ENCODE measurements at places on chromosomes 3 and 15.

GRCh38 chr15:26126070-26126469, 262.9 kb upstream of the ATP10A start:
- ATAC-seq: no peak

DNA sequence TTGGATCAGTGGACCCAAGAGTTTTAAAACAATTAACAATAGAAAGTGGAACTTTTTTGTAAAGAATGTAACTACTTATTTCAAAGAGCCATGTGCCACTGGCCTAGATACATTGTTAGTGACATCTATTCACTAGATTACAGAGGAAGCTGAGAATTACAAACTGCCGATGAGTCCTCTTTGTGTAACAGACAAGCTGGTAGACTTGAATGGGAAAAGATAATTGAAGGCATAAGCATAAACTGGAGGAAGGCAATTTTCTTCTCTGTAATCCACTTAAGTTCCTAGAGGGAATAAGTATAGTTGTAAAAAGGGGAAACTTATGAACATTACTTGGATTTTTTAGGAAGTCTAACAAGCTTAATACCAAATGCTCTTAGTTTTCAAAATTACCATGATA, 15.1 kb downstream of the THUMPD3 start:
- ATAC-seq: no peak

DNA sequence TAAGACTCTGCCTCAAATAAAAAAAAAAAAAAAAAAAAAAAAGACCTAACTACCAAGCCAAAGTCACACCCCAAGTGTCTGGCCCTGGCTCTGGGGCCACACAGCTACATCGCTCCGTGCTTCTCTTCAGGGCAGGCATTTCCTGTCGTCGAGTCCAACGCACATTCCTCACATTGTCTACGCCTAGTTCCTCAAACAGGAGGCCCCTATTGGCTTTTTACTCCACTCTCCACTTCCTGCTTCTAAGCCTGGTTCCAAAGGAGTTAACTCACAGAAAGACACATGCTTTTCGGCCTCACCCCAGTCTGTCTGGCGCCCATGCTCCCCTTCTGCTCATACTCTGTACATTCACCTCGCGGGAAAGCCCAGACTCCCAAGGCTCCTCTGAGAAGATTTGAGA, 28.8 kb downstream of the KNG1 start:
- ATAC-seq: no peak

GRCh38 chr3:66320390-66320789, 99.6 kb downstream of the SLC25A26 start:
- no peak for ATAC-seq

GRCh38 chr3:126926684-126927400, 56.1 kb upstream of the PLXNA1 start:
- ATAC-seq: no peak

GRCh38 chr3:156611870-156612494, 57.1 kb upstream of the SSR3 start:
- ATAC-seq: no peak

GRCh38 chr3:24846286-24846860, 351.7 kb upstream of the THRB start:
- ATAC-seq: no peak
